ENCODE measurements at places on chromosomes 3 and 15. TPM values are rescaled to one million over a fixed set of nuclear protein-coding genes. Genes with fewer than 3 reads are reported as not detected.

DNA sequence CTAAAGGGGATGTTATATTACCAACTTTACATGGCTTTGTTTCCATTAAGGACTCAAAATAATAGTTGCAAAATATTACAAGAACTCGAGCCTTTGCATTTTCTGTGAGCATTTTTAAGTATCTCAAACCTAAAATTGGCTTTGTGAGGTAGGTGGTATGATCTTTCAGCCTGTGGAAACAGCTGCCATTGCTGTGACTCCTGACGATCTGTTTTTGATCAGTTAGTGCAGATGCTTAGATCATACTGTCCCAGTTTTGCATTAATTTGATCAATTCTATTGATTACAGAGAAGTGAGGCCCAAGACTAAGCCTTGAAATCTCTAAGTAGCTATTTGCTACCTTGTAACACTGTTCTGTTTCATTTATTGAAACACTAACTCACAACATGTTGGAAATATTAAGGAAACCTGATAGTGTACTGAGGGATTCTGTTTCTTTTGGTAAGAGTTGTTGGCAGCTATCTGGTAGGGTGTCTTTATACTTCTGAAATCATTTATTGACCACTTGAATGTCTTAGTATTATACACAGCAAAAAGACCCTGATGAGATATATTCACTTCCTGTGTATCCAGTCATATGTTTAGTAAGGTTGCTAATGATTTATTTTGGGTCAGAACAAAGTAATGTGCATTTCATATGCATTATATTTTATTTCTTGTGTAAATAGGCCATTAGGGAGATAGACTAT is 14.8 kb downstream of the SKIL start:
- no peak for DNase-seq

GRCh38 chr15:28896951-28897350 is 11.2 kb downstream of the APBA2 start:
- no peak for DNase-seq

- no peak for DNase-seq
Measured at GRCh38 chr15:74955796-74956647, 550 bp downstream of the RPP25 start.

- no peak for DNase-seq
Measured at GRCh38 chr15:90481023-90481422, 48.7 kb upstream of the CRTC3 start.

GRCh38 chr15:80109388-80109787 is 43.4 kb upstream of the FAH start:
- DNase-seq: no peak

DNA sequence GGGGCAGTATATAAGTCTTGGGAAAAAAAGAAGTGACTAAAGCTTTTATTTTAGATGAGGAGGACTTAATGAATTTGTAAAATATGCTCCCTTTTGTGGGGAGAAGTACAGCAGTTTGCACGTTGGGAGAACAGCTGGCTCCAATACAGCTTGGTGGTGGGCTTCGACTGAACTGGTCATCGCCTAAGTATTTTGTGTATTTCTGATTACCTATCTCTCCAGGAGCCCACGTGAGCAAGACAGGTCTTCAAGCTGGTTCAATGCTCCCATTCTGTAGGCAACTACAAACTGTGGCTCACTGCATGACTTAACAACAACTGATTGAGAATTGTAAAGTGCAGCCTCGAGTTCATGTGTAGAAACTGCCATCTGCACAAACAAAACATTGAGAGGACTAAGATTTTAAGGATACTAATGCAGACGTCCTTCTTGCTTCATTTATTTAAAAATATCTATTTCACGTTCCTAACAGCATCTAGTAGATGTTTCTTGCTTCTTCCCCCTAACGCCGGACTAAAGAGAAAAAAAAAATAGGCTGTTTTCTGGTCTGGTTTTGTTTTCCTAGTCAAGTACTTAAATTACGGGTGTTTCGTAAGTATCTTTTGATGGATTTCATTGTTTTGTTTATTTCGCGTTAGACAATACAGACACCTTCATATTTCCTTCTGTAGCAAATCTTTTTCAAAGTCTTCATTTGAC is 1.4 kb upstream of the GREM1 start:
- no peak for DNase-seq

GRCh38 chr3:108305484-108306172 is 9.3 kb downstream of the HHLA2 start:
- no peak for DNase-seq

- no peak for DNase-seq
Measured at GRCh38 chr3:17759901-17760300, 17.5 kb upstream of the TBC1D5 start.

DNA sequence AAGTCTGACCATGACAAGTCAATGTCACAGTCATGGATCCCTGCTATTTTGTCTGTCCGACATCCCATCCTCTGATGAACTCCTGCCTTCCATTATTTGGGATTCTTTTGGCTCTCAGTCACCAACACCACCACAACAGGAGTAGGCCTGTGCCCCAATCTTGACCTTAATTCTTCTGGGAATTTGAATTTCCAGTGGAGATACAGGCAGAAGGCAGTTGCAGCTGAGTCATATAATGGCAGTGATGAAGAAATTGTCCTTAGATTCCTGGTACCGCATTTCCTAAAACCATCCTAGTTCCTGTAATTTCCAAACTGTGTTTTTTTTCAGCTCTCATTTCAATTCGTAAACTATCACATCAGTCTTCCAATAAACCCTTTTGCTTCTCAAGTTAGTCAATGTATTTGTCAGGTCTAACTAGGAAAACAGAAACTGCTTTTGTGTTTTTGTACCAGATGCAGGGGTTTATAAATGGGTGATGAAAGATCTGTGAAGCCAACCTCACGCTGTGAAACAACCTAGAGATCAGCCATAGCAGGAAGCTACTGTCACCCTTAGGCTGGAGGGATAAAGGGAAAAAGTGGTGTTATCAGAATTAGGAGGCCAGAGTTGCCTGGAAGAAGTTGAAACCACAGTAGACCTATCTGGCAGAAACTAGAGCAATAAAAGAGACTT is 126.3 kb upstream of the TMEM108 start:
- DNase-seq: no peak

GRCh38 chr3:132735589-132735988 is 13.4 kb upstream of the NPHP3 start:
- no peak for DNase-seq

Gene TUSC7
- polyA plus RNA-seq: not detected

Gene PATL2
- polyA plus RNA-seq: 0.76 TPM

Gene ZNF660
- 9.7 TPM for polyA plus RNA-seq

Gene NPRL2
- polyA plus RNA-seq: 33.8 TPM

Gene PP2D1
- 0.30 TPM for polyA plus RNA-seq
